ENCODE measurements at places on chromosomes 16 and 17.

GRCh38 chr17:13678361-13678760 lies 76.6 kb upstream of the HS3ST3A1 start:
- DNase-seq: no peak

GRCh38 chr16:59645194-59645593 lies 911.1 kb upstream of the GOT2 start:
- DNase-seq: no peak

DNA sequence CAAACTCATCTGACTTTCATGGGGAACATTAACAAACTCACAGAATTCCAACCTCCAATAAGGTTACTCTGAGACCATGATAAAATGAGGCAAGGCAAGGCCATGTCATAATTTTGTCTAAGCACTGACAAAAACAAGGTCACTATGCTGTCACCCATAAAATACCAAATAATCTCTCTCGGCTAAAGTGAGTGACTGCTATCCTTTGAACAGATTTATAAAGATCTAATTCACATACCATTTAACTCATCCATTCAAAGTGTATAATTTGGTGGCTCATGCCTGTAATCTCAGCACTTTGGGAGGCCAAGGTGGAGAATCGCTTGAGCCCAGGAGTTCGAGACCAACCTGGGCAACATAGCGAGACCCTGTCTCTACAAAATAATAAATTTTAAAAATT lies 20.6 kb upstream of the CA4 start:
- DNase-seq: no peak

DNA sequence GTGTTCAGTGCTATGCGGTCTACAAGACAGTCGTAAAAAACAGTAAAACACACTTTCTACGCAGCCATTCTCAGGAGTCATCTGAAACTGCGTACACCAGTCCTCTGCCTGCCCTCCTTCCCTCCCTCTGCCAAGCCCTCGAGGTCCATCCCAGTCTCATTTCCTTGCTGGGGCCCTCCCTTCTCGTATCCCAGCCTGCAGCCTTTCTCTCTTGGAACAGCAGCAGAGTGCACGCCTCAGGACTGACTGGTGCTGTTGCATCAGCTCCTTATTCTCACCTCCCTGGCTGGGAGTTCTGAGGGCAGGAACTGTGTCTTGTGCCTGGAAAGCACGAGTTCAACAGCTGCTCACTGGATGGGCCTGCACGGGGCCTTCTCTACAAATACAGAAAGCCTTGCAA lies 12.5 kb downstream of the FAHD1 start:
- DNase-seq: no peak

All from activated CD8-positive, alpha-beta memory T cell treated with anti-CD3 and anti-CD28 coated beads, Interleukin-2, amount 50 U/mL, for 4 hours (primary cell).